Kidney epithelial cell (primary cell): ENCODE measurements at places on chromosomes 5 and 9. TPM values are rescaled to one million over a fixed set of nuclear protein-coding genes. Genes with fewer than 3 reads are reported as not detected.
A peak's percentile ranks its signal among the peaks of the same experiment; 100 is the strongest.

GRCh38 chr9:83701286-83701685 lies 6.5 kb downstream of the UBQLN1 start:
- DNase-seq = no peak

DNA sequence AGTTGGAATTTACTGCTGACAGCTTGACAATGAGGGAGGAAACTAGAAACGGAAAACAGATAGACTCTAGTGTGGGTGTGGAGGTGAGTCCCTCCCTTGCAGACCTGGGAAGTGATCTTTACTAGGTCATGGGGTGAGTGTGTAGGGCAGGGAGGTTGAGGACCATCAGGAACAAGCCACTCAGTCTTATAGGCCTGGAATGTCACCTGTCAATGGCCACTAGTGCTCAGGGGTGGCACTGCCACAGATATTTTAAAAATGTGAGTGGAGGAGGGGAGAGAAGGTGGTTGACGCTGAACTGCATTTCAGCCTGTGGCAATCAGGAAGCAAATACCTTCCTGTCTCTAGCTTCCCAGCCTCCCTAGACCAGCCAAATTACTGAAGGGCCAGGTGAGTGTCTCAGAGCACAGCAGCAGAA lies 9.0 kb downstream of the OR2S2 start:
- no peak for DNase-seq

GRCh38 chr5:2000591-2000990 lies 117.9 kb upstream of the IRX4 start:
- DNase-seq = no peak

- no peak for DNase-seq
These were observed 8.8 kb upstream of the NACC2 start for GRCh38 chr9:136103651-136104487.

DNA sequence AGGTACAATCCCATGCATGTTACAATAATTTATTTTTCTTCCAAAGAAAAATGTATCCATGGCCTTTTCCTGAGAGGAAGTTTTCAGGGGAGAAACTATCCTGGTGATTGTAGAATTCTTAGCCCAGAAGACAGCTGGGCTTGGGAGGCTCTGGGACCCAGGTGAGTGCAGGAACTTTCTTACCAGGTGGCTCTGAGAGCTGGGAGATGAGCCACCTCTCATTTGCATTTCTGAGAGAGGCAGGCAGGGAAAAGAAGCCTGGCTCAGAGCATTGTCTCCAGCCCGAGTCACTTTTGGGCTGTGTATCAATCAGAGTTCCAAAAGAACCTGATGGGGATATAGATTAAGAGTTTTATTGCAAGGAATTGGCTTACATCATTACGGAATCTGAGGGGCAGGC lies 52.7 kb downstream of the ALG2 start:
- no peak for DNase-seq

DNA sequence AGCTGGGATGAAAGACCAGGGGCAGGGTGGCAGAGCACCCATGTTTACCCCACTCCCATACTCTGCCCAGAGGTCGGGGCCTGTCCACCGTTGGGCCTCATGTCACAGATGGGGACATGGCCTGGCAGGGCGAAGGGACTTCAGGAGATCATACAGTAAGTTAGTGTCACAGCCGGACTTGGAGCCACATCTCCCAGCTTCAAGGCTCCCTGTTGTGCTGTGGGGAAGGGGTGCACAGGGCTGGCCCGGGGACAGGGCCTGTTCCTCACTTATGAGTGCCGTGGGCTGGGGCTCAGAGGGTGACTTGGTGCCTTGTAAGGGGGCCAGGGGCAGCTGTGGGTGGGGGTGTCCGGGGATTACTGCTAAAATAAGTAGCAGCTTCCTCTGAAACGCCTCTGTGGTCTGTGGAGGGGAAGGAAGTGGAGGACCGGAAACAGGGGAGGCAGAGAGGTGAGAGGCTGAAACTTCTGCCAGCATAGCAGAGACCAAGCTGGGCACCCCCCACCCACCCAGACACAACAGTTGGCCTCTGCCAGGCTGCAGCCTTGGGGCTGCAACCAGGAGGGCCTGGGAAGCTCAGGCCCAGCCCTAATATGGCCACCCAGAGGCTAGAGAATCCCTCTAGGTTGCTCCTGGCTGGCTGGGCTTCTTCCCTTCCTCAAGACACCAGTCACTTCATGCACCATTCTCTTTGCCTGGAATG lies 41.1 kb upstream of the NEK6 start:
- no peak for DNase-seq

- no peak for DNase-seq
These were observed 159.9 kb downstream of the CSNK1G3 start for GRCh38 chr5:123671711-123672456.

DNA sequence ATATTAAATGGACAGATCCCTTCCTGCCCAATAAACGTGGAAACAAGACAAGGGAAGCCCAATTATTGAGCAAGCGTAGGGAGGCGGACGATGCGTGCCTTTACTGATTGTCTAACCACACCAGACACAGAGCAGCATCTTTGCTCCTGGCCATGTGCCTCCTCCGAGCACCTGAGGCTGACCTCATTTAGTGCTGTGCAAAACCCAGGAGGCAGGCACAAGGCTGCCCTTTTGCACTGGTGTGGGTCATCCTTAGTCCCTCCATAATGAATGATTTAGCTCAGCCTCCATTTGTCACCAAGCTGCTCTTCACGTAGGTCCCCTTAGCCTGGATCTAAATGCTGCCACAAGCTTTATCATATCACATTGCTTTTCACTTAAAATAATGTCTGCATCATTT lies 24.1 kb upstream of the CDH6 start:
- no peak for DNase-seq

DNA sequence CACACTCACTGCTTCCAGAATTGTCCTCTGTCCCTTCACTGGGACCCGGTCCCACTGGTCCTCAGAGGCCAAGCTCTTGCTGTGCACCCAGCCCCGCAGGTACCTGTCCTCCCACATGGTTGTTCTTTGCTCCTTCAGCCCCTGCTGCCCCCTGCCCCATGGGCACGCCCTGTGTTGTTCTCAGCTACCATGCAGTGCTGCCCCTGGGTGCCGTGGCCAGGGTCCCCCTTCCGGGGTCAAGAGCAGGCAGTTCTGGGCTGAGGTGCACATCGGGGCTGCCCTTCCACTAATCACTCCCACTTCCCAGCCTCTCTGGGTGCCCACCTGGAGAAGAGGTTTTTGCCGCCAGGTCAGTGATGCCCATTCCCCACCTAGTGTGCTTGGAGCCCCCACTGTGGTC lies 31.9 kb upstream of the SUSD3 start:
- no peak for DNase-seq

DNA sequence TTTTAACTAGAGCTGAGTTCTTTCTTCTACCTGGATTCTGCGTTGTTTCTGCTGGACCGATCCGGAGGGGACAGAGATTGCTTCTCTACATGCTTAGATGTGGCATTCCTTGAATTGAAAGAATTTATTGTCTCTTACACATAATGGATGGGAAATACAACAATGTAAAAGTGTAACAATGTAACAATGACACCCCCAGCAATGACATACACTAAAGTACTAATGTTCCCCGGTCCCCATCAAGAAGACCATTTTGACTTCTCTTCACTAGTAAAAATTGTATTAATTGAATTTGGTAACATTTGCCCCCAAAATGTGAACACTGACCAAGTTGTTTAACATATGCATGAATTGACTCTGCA lies 760.2 kb downstream of the TAF11L14 start:
- DNase-seq = no peak

DNA sequence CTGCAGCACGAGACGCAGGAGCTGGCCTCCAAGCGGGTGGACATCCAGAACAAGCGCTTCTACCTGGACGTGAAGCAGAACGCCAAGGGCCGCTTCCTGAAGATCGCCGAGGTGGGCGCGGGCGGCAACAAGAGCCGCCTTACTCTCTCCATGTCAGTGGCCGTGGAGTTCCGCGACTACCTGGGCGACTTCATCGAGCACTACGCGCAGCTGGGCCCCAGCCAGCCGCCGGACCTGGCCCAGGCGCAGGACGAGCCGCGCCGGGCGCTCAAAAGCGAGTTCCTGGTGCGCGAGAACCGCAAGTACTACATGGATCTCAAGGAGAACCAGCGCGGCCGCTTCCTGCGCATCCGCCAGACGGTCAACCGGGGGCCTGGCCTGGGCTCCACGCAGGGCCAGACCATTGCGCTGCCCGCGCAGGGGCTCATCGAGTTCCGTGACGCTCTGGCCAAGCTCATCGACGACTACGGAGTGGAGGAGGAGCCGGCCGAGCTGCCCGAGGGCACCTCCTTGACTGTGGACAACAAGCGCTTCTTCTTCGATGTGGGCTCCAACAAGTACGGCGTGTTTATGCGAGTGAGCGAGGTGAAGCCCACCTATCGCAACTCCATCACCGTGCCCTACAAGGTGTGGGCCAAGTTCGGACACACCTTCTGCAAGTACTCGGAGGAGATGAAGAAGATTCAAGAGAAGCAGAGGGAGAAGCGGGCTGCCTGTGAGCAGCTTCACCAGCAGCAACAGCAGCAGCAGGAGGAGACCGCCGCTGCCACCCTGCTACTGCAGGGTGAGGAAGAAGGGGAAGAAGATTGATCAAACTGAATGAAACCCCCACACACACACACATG lies 654 bp downstream of the PURA start:
- no peak for DNase-seq

GRCh38 chr9:98124637-98125426 lies 5.8 kb upstream of the TRIM14 start:
- DNase-seq = no peak

- DNase-seq = no peak
These were observed 2.4 kb downstream of the PGGT1B start for GRCh38 chr5:115260248-115260647.

DNA sequence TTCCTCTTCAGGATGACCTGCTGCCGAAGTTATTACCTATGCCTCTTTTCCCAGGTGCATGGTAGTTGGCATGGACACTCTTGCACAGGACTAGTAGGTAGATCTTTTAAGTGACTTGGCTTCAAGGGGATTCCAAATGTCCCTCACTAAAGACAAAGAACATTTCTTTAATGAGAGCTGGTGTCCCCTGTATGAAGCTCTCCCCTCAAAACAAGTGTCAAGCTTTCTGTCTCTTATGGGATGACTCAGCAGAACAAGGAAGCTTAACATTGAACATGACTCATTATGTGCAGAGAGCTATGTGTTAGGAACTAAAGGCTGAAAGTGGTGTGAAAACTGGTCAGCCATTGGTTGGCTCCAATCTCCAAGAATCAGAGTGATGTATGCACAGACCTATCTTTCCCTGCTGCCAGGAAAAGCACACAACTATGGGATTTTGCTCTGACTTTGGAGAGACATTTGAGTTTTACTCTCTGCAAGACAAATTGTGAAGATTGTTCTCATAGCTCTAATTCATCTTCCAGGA lies 120.5 kb downstream of the PRDM6 start:
- peak; percentile 81 for DNase-seq

GRCh38 chr9:93612796-93613154 lies 36.4 kb downstream of the PHF2 start:
- no peak for DNase-seq

GRCh38 chr9:100426530-100427365 lies at the start of gene MSANTD3:
TSS of gene MSANTD3 (plus strand) at chr9:100427143. CDS start at chr9:100441939, 14,796 bp downstream.
- DNase-seq = no peak

GRCh38 chr5:89090037-89090436 lies 207.1 kb upstream of the MEF2C start:
- no peak for DNase-seq

- peak; percentile 2 for DNase-seq
These were observed 235.1 kb upstream of the ADAMTSL1 start for GRCh38 chr9:18238752-18239447.

The RASGRF2 gene
- total RNA-seq = 5.4 and 5.8 TPM in 2 replicates

The TNFSF15 gene
- total RNA-seq = 11.7 and 13.4 TPM in 2 replicates

The PAEP gene
- total RNA-seq = 0.21 TPM in 1 of 2 replicates, not detected in the other
